ENCODE measurements at places on chromosomes 4 and X.
A peak's percentile ranks its signal among the peaks of the same experiment; 100 is the strongest.

GRCh38 chrX:57596109-57596508 is 4.3 kb downstream of the ZXDB start:
- no peaks in the 10 kb centered on the region for H3K36me3 ChIP-seq
- H3K27me3 ChIP-seq = no peaks in the 10 kb centered on the region

DNA sequence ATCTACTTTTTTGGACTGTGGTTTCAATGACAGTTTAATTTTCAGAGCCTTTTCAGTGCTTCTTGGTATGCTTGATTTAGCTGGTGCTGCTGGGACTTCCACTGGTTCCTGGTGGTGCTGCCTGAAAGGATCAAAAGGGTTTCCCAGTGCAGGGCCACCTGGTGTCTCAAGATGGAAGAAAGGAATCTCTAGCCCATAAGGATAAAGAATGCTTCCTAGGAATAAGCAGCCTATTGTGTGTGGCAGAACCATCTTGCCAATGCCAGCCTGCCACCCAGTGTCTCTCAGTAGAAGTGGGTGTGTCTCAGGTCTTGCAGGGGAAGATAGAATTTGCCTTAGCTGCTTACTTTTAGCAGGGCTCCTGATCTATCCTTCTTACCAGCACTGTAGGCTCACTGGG is 15.0 kb upstream of the RAI2 start:
- DNase-seq = no peak
- no peaks in the 10 kb centered on the region for H3K4me1 ChIP-seq
- no peaks in the 10 kb centered on the region for H3K36me3 ChIP-seq
- H3K4me3 ChIP-seq = no peak overlapping the region

GRCh38 chr4:113292371-113293042 is 243.1 kb downstream of the ANK2 start:
- H3K4me1 ChIP-seq = no peaks in the 10 kb centered on the region
- H3K27me3 ChIP-seq = no peaks in the 10 kb centered on the region
- DNase-seq = no peak
- no peaks in the 10 kb centered on the region for H3K36me3 ChIP-seq
- H3K27ac ChIP-seq = peak overlapping the region; percentile 71

GRCh38 chr4:43014256-43014655 is 121.7 kb downstream of the GRXCR1 start:
- DNase-seq = no peak
- H3K36me3 ChIP-seq = no peaks in the 10 kb centered on the region
- H3K27ac ChIP-seq = no peak overlapping the region
- H3K27me3 ChIP-seq = no peaks in the 10 kb centered on the region

GRCh38 chr4:86554646-86555045 is 39.5 kb upstream of the PTPN13 start:
- no peaks in the 10 kb centered on the region for H3K27me3 ChIP-seq
- no peak overlapping the region for H3K4me3 ChIP-seq
- H3K4me1 ChIP-seq = peaks cover 26% of the 10 kb centered on the region

DNA sequence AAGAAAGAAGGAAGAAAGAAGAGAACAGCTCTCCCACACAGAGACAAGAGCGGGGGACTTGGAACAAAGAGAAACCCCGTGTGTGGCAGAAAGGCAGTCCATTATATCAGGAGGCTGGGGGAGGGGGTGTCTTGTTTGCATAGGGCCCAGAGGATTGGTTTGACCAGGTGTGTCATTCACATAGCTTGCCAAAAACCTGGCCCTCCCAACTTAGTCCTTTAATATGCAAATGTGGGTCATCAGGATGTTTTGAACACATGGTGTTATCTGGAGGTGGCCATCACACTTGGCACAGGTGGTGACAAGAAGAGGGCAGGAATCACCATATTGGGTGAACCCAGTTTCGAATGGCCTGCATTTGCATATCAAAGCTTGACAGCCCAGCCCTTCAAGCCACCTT is 111.7 kb downstream of the LINC00632 start:
- no peaks in the 10 kb centered on the region for H3K4me1 ChIP-seq
- no peaks in the 10 kb centered on the region for H3K36me3 ChIP-seq
- no peaks in the 10 kb centered on the region for H3K27me3 ChIP-seq
- no peak for DNase-seq
- no peak overlapping the region for H3K4me3 ChIP-seq
- H3K27ac ChIP-seq = no peak overlapping the region

DNA sequence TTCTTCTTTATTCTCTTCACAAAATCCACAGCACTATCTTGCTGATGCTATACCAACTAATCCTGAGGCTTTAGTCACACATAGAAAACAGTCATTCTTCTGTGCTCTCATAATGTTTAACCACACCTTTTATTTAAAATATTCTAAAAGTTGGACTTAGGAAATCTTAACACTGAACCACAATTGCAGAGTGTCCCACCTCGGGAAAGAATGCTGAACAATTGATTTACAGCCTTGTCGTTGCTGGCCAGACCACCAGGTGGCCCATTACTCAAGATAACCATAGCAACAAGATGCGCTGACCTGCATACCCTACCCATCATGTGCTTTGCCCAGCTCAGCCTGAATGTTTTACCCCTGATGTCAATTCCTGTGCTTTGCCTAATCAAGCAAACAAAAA is 100.8 kb downstream of the ARSJ start:
- H3K4me1 ChIP-seq = no peaks in the 10 kb centered on the region
- no peak overlapping the region for H3K4me3 ChIP-seq
- DNase-seq = no peak
- H3K27ac ChIP-seq = no peak overlapping the region
- no peaks in the 10 kb centered on the region for H3K36me3 ChIP-seq

DNA sequence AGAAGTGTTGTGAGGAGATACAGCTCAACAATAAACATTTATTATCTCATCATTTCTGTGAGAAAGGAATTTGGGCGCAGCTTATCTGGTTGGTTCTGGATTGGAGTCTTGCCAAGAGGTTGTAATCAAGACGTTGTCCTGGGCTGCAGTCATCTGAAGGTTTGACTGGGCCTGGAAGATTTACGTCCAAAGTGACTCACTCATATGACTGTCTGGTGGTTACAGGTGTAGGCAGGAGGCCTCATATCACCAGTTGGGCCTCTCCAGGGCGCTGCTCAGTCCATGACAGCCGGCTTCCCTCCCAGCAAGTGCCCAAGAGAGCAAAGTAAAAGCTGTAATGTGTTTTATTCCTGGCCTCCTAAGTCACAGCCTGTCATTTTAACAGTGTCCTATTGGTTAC is 106.3 kb downstream of the USP46 start:
- peaks cover 2% of the 10 kb centered on the region for H3K27me3 ChIP-seq
- H3K36me3 ChIP-seq = no peaks in the 10 kb centered on the region
- no peak for DNase-seq
- no peaks in the 10 kb centered on the region for H3K4me1 ChIP-seq

GRCh38 chrX:110407910-110408545 is 49.4 kb downstream of the RTL9 start:
- H3K27ac ChIP-seq = no peak overlapping the region
- no peak for DNase-seq
- no peaks in the 10 kb centered on the region for H3K36me3 ChIP-seq
- H3K27me3 ChIP-seq = no peaks in the 10 kb centered on the region
- H3K4me3 ChIP-seq = no peak overlapping the region

GRCh38 chrX:31679861-31680260 is 608.0 kb upstream of the FTHL17 start:
- no peaks in the 10 kb centered on the region for H3K27me3 ChIP-seq
- H3K36me3 ChIP-seq = no peaks in the 10 kb centered on the region
- no peak overlapping the region for H3K27ac ChIP-seq
- no peak for DNase-seq
- no peaks in the 10 kb centered on the region for H3K4me1 ChIP-seq
- no peak overlapping the region for H3K4me3 ChIP-seq

Data from suprapubic skin (tissue), 4 donors.